NCI-H446 (cell line): ENCODE measurements at places on chromosomes 2 and 18.

- DNase-seq, result no peak
Measured at GRCh38 chr2:196441527-196441926, 198.0 kb upstream of the CCDC150 start.

GRCh38 chr2:58180635-58181034 is 60.5 kb downstream of the FANCL start:
- no peak for DNase-seq

GRCh38 chr2:112824694-112825085 is 11.9 kb downstream of the IL1B start:
- DNase-seq, result no peak

DNA sequence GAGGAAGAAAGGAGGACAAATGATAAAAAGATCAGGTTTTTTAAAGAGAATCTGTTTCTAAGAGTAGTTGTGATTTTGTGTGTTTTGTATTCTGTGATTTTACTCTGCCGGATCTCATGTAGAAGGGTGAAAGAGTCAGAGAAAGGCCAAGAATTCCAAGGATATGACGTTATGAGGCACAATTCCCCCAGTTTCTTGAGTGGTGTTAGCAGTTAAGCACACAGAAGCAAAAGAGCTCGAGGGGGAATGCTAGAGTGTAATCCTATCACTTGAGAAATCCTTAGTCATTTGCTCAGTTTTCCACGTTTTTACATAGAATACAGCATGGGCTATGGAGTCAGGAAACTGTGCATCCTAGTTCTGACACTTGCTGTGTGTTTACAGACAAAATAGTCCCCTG is 34.8 kb downstream of the METTL4 start:
- no peak for DNase-seq

DNA sequence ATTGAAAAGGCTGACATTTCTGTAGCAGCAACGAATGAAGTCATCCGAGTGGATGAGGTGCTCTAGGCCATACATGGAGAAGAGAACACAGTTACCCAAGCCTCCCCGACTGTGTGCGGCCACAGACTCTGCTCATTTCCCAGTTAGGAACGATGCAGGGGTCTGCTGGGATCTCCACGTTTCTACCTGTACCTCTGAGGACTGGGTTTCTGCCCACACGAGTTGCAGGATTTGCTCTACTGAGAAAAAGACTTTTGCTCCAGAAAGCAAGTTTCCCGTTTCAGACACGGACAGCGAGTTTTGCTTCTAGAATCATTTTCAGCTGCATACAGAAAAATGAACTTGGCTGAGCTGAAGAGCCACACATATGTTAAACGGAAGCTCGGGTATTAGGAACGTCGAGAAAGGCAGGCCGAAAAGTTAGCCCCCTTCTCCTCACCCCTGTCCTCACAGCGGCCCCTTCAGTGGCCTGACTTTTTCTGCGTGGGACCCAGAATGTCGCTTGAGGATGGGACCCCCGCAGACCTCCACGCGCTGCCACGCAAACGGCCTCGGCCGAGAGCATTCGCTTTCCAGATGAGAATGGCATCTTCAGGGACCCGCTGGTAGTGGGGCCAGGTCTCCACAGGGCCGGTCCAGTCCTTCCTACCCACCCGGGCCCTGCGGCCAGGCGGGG is 582 bp upstream of the RAB31 start:
- DNase-seq, result no peak
